ENCODE measurements at places on chromosomes 16 and 17.

- no peak for DNase-seq
These were observed 38.2 kb downstream of the PRPSAP2 start for GRCh38 chr17:18896146-18896545.

GRCh38 chr16:9929313-9929712 lies 252.9 kb downstream of the GRIN2A start:
- DNase-seq, result no peak

DNA sequence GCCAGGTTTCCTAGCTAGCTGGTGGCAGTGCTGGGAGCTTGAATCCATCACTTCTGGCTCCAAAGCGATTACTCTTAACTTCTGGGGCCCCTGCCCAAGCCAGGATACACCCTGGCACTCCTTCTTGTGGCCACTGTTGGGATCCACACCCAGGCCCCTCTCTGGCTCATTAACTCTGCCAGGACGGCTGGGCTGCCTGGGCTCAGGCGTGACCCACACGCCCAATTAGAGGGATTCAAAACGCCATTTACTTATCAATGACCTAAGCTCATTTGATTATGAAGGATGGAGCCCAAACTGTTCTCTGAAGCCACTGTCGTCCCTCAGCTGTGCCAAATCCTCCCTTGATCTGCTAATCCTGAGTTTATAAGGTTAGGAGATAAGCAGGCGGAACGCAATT lies 79.7 kb upstream of the BRD7 start:
- DNase-seq, result no peak

DNA sequence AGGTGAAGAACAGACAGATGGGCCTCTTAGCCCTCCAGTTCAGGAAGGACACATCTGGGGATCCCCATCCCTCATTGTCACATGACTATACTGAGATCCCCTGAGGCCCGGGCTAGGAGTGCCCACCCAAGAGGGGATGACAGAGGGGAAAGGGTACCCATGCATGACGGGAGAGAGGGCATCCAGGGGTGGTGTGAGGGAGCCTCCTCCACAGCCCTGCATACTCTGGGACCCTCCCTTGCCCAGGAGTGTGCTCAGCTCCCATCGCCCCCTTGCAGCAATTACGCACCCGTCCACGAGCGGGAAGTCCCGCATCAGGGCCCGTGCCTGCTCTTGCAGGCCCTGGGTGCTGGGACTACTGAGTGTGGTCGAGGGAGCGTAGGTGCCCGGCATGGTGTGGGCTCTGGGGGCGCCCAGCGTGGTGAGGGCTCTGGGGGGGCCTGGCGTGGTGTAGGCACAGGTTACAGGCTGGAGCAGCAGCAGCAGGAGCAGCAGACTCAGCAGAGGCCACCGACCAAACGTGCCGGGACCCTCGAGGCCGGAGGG lies 6.5 kb downstream of the DPEP2 start:
- DNase-seq, result no peak

DNA sequence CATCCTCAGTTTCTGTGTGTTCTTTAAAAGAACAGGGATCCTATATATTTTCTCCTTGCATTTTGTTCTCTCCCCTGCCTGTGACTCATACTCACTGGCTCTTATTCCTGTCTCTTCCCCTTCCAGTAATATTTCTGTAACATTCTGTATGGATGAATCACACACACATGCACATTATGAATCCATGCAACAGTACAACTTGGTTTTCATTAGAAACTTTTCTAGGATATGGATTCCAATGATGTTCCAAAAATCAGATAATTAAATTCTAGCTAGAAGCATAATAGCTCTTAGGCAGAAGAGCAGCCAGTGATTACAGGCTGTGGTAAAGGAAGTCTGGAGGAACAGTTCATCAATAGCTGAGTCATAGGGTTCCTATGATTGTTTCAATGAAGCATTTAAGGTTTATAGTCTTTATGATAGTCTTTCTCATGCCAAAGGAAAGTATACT lies 119.6 kb upstream of the PMFBP1 start:
- DNase-seq, result no peak

All from NCI-H524 (cell line).